ENCODE measurements at places on chromosomes 1 and 21. TPM values are rescaled to one million over a fixed set of nuclear protein-coding genes. Genes with fewer than 3 reads are reported as not detected.
A peak's percentile ranks its signal among the peaks of the same experiment; 100 is the strongest.

GRCh38 chr1:169527001-169527400 is 41.3 kb upstream of the SLC19A2 start:
- H3K36me3 ChIP-seq = no peaks in the 10 kb centered on the region
- DNase-seq = no peak
- H3K4me3 ChIP-seq = no peak overlapping the region
- H3K4me1 ChIP-seq = peaks cover 9% of the 10 kb centered on the region
- no peak overlapping the region for H3K27ac ChIP-seq
- no peaks in the 10 kb centered on the region for H3K27me3 ChIP-seq

DNA sequence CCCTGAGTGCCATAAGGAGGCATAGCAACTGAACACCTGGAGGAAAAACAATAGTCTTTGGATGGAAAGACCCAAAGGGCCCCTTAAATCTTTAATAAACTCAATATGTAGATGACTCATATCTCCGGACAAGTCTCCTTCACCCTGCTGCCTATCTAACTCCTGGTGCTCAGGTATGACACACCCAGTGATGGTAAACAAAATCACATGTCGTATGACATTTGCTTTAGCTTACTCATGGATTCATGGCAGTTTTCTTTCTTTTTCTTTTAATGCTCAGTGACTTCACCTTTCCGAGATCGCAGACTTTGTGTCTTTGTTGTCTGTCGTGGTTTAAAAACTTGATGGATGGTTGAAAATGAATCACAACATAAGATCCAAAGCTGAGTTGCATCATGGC is 208.5 kb upstream of the PROX1 start:
- H3K36me3 ChIP-seq = no peaks in the 10 kb centered on the region
- no peak for DNase-seq
- H3K4me3 ChIP-seq = no peak overlapping the region
- H3K27ac ChIP-seq = no peak overlapping the region
- H3K27me3 ChIP-seq = peaks cover 2% of the 10 kb centered on the region
- H3K4me1 ChIP-seq = no peaks in the 10 kb centered on the region

GRCh38 chr1:236951672-236952071 is 52.6 kb downstream of the MT1HL1 start:
- peaks cover 13% of the 10 kb centered on the region for H3K4me1 ChIP-seq
- H3K27me3 ChIP-seq = no peaks in the 10 kb centered on the region
- no peaks in the 10 kb centered on the region for H3K36me3 ChIP-seq
- no peak overlapping the region for H3K4me3 ChIP-seq

DNA sequence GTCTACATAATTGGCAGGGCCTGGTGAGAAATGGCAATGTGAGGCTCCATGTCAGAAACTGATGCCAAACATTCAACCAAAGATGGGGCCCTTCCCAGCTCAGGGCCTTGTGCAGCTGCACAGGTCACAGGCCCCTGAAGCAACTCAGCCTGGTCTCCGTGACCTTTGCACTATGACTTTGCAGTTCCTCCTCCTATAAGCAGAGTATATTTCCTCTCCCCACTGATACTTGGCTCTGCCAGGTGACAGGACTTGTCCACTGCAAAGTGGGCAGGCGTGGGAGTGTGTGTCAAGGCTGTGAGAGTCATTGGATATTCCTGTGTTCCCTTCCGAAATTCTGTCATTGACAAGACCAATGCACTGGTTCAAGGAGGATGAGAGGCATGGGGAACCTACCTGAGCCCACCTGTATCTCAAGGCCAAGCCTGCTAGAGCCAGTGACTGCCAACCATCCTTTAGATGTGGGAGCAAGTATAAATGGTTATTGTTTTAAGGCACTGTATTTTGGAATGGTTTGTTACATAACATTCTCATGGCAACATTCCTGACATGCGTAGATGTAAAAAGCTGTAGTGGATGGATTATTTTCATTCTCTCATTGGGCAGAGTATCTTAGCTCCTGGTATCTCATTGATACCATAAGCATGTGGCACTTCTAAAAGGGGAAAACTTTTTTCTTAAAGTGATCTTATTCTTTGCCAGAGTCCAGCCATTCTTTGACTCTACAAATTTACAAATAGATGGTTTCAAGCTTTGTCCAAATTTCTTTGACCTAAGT is 75.2 kb downstream of the CNIH3 start:
- no peaks in the 10 kb centered on the region for H3K27me3 ChIP-seq
- H3K4me3 ChIP-seq = no peak overlapping the region
- no peaks in the 10 kb centered on the region for H3K4me1 ChIP-seq
- no peaks in the 10 kb centered on the region for H3K36me3 ChIP-seq
- DNase-seq = no peak

GRCh38 chr1:85599681-85600080 is 19.1 kb downstream of the CCN1 start:
- peak; percentile 10 for DNase-seq
- peaks cover 7% of the 10 kb centered on the region for H3K27me3 ChIP-seq
- H3K4me1 ChIP-seq = peaks cover 11% of the 10 kb centered on the region
- no peak overlapping the region for H3K27ac ChIP-seq

DNA sequence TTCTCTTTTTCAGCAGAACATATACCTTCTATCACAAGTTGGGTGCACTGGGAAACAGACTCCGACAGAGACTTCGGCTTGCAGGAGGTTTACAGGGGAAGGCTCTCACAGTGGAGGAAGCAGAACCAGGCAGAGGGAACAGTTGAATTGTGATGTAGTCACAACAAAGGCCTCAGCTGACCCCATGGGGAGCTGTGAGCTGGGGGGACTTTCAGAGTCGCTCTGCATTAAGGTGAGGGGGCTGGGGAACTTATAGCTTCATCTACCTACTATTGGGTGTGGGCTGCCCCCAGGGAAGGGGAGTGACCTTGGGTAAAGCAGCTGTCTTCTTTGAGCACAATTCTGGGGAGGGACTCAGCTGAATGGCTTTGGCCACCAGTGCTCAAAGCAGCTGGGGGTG is 94.9 kb upstream of the POU3F1 start:
- peaks cover 60% of the 10 kb centered on the region for H3K27me3 ChIP-seq
- peak; percentile 71 for DNase-seq
- H3K4me3 ChIP-seq = no peak overlapping the region
- H3K36me3 ChIP-seq = no peaks in the 10 kb centered on the region

- H3K4me1 ChIP-seq = no peaks in the 10 kb centered on the region
- peaks cover 84% of the 10 kb centered on the region for H3K36me3 ChIP-seq
- no peak overlapping the region for H3K4me3 ChIP-seq
These were observed 27.5 kb downstream of the TRIM45 start for GRCh38 chr1:117093870-117094621.

- H3K27me3 ChIP-seq = no peaks in the 10 kb centered on the region
- no peak for DNase-seq
- H3K36me3 ChIP-seq = no peaks in the 10 kb centered on the region
These were observed 121.2 kb downstream of the SPSB1 start for GRCh38 chr1:9413877-9414213.

- no peaks in the 10 kb centered on the region for H3K36me3 ChIP-seq
- peak overlapping the region; percentile 89 for H3K4me3 ChIP-seq
- peak; percentile 97 for DNase-seq
- no peaks in the 10 kb centered on the region for H3K27me3 ChIP-seq
These were observed 12.2 kb downstream of the ADAMTSL4 start for GRCh38 chr1:150561254-150561973.

DNA sequence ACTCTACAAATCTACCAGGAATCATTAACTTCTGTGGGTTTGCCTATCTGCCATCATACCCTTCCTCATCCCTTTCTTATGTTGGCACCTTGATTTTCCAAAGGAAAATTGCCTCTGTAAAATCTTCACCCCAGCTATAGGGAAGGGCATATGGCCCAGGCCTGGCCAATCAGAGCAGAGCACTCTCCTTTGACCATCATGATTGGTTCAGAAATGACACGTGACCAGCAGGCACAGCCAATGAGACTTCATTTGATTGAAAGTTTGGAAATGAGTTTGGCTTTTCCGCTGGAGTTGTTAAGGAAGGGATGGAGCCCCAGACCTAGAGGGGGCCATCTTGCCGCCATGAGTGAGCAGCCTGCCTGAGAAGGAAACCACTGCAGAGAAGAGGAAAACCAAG is 35.1 kb upstream of the IFFO2 start:
- DNase-seq = no peak
- no peak overlapping the region for H3K4me3 ChIP-seq
- H3K4me1 ChIP-seq = peaks cover 4% of the 10 kb centered on the region
- H3K36me3 ChIP-seq = no peaks in the 10 kb centered on the region

DNA sequence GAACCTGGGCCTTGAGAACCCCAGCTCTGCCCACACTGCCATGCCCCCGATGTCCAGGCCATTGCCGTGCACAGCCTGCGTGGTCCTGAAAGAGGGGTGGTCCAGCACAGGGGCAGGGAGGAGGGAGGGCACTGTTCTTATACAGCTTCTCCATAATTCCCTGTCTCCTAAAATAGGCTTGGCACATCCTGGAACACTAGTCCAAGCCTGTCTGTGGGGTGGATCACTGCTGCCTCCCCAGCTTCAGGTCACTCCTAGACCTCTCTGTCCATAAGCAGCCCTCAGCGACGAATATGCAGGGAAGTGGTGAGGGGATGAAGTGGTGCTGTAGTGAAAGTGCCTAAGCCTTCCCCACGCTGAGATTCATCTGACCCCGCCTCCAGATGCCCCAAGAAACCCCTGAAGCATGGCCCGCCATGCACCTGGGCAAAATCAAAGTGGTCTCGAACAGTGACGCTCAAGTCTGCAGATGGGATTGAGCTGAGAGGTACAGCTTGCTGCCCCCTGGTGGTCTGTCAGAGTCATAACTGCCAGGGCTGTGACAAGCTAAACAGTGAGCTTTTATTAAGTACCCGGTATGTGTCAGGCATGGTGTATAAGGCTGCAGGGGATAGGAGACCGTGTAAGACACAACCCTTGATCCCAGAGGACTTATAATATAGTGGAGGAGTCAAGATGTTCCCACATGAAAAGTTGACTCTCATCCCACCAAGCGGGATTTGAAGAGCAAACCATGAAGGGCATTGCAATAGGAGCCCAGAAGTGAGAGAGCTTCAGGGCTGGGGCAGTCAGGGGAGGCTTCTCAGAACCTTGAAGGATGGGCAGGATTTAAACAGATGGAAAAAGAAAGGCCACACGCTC is 66.6 kb downstream of the FAM163A start:
- H3K36me3 ChIP-seq = no peaks in the 10 kb centered on the region

DNA sequence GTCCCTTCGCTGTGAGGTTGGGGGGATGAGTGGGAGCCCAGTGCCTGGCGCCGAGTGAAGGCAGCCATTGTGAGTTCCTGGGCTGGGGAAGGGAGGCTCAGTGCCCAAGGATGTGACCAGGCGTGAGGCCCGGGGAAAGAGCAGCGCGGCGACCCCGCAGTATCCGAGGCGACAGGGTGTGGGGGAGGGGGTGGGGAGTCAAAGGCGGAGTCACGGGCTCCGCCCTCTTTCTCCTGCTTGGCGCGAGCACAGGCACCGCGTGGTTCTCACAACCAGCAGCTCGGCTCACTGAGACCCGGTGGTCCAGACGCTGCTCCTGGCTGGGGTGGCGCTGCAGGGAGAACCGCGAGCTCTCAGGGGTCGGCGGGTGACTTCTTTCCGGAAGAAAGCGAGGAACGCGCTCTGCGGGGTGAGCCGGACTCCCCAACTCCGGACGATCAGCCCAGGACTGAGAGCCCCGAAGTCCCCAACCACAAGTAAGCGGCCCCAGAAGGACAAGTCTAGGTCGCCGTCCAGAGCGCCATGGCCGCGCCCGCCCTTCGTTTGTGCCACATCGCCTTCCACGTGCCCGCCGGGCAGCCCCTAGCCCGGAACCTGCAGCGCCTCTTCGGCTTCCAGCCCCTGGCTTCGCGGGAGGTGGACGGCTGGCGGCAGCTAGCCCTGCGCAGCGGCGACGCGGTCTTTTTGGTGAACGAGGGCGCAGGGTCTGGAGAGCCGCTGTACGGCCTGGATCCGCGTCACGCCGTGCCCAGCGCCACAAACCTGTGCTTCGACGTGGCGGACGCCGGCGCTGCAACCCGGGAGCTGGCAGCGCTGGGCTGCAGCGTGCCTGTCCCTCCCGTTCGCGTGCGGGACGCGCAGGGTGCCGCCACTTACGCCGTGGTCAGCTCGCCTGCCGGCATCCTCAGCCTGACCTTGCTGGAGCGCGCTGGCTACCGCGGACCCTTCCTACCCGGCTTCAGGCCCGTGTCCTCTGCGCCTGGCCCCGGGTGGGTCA is at the start of gene HPDL:
Gene HPDL (plus strand): TSS at position 269 of the 997 bp plus-strand sequence. CDS start 254 bp downstream, at position 523.
- H3K27ac ChIP-seq = no peak within 1 kb of the TSS
- H3K27me3 ChIP-seq = no peaks in the 10 kb centered on the region
- peaks cover 19% of the 10 kb centered on the region for H3K36me3 ChIP-seq
- DNase-seq = peak; percentile 97
- H3K4me3 ChIP-seq = no peak within 1 kb of the TSS

DNA sequence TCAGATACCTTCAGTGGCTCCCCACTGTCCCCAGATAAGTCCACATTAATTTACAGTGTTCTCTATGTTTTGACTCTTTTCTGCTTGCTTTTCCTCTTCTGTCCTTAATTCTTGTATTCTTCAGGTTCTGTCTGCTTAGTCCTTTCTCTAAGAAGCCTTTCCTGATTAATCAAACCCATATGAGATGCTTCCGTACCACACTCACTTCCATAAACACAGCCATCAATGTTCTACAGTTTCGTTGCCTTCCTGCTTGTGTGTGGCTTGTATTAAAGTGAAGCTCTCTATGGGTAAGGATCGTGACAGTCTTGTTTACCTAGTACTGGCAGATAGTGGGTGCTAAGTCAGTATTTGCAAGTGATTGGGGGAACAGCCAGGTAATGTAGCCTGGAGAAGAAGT is 75.9 kb downstream of the PRDM2 start:
- H3K4me1 ChIP-seq = no peaks in the 10 kb centered on the region
- no peak overlapping the region for H3K27ac ChIP-seq
- peaks cover 60% of the 10 kb centered on the region for H3K36me3 ChIP-seq
- H3K27me3 ChIP-seq = no peaks in the 10 kb centered on the region
- no peak for DNase-seq
- no peak overlapping the region for H3K4me3 ChIP-seq

DNA sequence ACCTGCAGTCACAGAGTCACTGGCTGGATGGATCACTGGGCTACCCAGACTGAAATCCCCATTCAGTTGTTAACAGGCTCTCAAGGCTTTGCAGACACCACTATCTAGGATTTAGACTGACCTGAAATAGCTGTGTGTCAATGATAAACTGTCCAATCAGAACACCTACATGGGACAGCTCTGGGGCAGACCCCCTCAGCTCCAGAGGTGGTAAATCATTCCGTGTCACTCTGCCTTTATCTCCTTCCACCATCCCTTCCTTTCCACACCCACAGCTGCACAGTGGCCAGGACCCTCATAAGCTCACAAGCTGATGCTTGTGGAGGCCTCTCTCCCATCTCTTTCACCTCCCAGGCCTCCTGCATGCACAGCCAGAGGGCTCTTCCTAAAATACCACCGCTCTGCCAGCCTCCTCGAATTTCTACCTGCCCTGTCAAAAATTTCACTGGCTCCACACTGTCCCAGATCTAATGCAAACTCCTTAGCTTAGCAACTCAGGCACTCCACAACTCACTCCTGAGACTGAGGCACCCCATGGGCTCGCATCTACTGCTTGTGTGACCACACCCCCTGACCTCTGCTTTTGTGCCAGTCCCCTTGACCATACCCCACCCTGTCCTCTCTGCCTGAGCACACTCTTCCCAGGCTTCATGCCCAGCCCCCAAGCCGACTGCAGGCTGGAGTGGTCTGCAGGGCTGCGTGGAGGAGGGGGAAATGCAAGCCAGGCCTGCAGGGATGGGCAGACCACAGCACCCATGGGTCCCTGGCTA is 5.8 kb downstream of the CAPZB start:
- no peak overlapping the region for H3K4me3 ChIP-seq
- no peaks in the 10 kb centered on the region for H3K27me3 ChIP-seq
- no peak overlapping the region for H3K27ac ChIP-seq
- H3K36me3 ChIP-seq = peaks cover 61% of the 10 kb centered on the region

Gene MYOC
- not detected for total RNA-seq

Gene LINGO4
- total RNA-seq = not detected

Gene SPAG17
- 5.7 TPM for total RNA-seq

Gene PLA2G2D
- not detected for total RNA-seq

Gene BRINP3
- total RNA-seq = not detected

Gene CHAF1B
- 7.1 TPM for total RNA-seq

Gene TNFRSF18
- total RNA-seq = 1.7 TPM

Gene GALNT2
- total RNA-seq = 68.6 TPM

Gene TMEM125
- 19.7 TPM for total RNA-seq

Measured in endodermal cell (in vitro differentiated cells).